NCI-H187 treated with DMSO at 0.1 percent for 48 hours (cell line): ENCODE measurements at places on chromosomes 2 and 18.

- no peak for DNase-seq
Observed at GRCh38 chr2:3641181-3641580, 16.8 kb upstream of the ALLC start.

DNA sequence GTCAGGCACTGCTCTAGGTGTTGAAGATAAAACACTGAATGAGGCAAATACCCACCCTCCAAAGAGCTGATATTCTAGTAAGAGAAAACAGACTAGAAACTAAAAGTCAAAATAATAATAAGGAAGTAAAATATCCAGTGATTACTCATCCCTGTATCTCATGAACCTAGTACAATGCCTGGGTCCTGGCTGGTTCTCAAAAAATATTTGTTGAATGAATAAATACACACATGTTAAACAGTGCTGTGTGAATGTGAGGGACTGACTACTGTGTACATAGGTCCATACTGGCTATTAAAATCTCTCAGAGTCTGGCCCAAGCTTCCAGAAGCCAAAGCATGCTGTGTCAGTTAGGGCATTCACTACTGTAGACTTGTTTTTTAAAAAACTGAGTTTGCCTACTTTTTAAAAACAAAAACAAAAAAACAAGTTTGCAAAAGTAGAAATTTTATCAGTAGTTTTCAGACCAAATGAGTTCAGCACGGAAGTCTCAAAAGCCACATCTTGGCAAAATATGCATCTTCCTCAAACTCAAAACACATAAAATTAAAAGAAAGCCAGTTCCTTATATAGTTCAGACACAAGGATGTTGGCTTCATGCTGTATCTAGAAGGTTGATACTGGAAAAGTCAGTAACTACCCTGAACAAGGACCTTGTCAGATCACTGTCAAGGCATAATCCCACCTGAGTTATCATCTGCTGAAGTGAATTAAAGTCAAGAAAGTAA lies 136.2 kb downstream of the THADA start:
- DNase-seq = no peak

- no peak for DNase-seq
Observed at GRCh38 chr2:289362-290089, 1.6 kb upstream of the ALKAL2 start.

DNA sequence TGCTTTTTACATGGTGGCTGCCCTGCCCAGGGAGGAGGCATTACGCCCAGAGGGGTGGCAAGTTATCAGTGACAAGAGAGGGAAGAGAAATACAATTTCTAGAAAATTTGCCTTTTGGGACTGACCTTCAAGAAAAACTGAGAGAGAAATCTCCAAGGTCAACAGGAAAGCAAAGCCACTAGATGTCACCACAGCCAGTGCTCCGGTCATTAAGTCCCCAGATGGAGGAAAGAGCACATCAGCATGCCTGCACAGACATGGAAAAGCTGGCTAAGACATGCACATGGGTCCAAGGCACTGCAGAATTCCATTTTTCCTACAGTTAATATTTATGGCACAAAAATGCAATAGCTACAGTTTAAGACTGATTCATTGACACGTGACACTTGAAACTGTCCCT lies 21.0 kb downstream of the FHL2 start:
- DNase-seq = no peak
